ENCODE measurements at places on chromosomes 16 and 17.

- DNase-seq, result no peak
Observed at GRCh38 chr16:57430955-57431354, 16.2 kb downstream of the CIAPIN1 start.

DNA sequence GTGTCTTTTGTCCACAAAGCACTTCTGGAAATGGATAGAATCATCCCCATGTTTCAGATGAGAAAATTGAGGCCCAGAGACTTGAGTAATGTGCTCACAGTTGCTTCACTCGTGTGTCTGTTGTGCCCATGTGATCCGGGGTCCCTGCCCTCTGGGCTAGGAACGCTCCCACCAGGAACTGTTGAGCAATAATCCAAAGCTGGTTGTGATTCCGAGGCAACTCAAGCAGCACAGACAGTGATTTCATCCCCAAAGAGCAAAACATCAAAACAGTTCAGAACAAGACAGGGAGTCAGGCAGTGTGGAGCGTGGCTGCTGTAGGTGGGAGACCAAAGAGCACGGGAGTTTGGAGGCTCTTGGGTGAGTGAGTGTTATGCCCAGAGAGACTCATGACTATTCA is 205.0 kb upstream of the ASIC2 start:
- DNase-seq, result no peak

DNA sequence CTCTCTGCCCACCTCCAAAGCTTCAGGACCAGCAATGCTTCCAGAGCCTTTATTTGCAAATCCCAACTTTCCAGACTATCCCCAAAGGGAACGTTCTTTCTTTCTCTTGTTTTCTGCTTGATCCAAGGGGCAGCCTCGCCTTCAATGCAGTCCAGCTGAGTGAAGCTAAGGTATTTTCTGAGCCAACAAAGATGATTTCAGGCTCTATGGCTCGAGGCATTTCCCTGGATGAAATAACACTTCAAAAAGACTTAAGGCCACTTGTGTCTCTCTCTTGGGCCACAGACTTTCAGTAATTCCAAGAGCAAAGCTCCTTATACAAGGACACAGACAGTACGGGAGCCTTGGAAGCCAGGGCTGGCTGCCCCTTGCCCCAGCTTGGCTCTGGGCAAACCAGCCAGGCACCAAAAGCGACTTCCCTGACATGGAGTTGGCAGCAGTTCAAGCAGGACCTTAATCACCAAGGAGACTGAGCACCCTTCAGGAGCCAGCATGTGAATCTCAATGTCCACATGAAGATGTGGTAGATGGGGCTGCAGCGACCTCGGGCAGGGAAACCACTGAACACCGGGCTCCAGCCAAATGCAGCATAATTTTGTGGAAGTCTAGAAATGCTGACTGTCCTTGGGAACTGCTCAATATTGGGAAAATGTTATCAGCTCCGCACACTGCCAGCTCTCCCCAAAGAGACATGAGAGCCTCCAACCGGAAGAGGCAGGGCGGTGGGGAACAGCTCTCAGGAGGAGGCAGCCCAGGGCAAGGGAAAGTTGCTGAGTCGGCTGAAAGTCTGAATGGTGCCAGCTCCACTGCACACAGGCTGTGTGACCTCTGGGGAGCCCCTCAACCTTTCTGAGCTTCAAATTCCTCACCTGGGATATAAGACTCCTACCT is 39.0 kb downstream of the TK2 start:
- no peak for DNase-seq

DNA sequence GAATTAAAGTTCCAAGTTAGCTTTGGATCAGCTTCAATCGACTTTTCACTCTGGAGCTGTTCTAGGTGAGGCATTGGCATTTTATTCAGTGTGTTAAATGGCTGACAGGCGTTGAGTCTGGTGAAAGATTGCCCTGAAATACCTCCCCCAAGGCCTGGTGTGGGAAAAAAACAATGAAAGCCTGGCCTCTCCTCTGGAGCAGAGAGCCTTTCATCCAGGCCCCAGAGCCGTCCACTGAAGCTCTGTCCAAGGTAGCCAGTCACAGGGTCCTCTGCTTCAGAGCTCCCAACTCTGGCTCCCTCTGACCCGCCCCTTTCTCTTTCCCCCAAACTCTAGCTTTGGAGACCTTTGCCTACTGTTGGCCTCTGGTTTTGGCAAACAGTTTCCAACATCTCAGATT is 123.6 kb upstream of the CRHR1 start:
- no peak for DNase-seq

- no peak for DNase-seq
Observed at GRCh38 chr17:54085934-54086333, 263.2 kb downstream of the KIF2B start.
